ENCODE measurements at places on chromosomes 3 and 15. TPM values are rescaled to one million over a fixed set of nuclear protein-coding genes. Genes with fewer than 3 reads are reported as not detected.

CHST13 gene
- total RNA-seq: not detected

SPESP1 gene
- 8.8 TPM for total RNA-seq

CLDN11 gene
- total RNA-seq: 792 TPM

LARP6 gene
- total RNA-seq: 30.9 TPM

FBLN2 gene
- total RNA-seq: 43.0 TPM

Measured in subcutaneous preadipocyte (primary cell).